ENCODE measurements at places on chromosomes 12 and 14.

GRCh38 chr12:88946372-88946997 lies 366.2 kb upstream of the KITLG start:
- DNase-seq, result peak; percentile 34

- no peak for DNase-seq
Observed at GRCh38 chr14:73463411-73463810, 5.1 kb upstream of the NUMB start.

GRCh38 chr12:83092606-83093005 lies 405.9 kb downstream of the TMTC2 start:
- no peak for DNase-seq

- DNase-seq, result no peak
Observed at GRCh38 chr14:103739466-103739792, 23.8 kb downstream of the ZFYVE21 start.

DNA sequence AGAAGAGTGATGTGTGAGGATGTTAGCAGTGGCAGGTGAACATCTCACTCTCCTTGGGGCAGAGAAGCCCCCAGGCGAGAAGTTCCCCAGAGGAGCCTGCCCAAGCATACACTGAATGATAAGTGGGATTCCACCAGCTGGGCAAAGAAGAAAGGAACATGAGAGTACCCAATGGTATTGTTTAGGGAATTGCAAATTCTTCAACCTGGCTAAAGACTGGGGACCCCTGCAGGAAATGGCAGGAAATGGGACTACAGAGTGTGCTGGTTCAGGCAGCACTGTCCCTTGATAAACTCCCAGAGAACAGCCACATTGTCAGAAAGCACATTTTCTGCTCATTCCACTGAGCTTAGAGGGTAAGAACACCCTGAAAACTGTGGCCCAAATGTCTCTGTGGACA lies 121.3 kb downstream of the RPS29 start:
- DNase-seq, result no peak

DNA sequence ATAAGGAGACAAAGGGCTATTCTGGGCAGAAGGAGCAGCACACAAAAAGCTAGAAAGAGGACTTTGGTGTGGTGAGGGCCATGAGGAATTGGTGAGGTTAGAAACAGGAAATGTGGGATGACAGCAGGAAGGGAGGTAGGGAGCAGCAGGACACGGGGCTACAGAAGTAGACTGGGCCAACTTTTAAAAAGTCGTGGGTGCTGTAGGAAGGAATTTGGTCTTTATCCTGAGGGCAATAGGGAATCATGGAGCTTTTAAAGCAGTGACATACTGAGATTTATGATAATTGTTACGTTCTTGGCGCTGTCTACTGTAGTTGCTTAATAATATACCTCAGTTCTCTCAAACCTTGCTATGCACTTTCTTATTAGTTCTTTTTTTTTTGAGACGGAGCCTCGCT lies 8.2 kb upstream of the CHURC1 start:
- DNase-seq, result no peak

- no peak for DNase-seq
Observed at GRCh38 chr14:101031721-101032120, 128.2 kb upstream of the RTL1 start.

- no peak for DNase-seq
Observed at GRCh38 chr12:59675461-59675860, 79.6 kb downstream of the SLC16A7 start.

- no peak for DNase-seq
Observed at GRCh38 chr12:54479421-54479820, 6.0 kb upstream of the GTSF1 start.

Measured in LoVo (cell line).